ENCODE measurements at places on chromosomes 2 and 18. TPM values are rescaled to one million over a fixed set of nuclear protein-coding genes. Genes with fewer than 3 reads are reported as not detected.

The TMX3 gene
- total RNA-seq: 51.5 TPM

DNA sequence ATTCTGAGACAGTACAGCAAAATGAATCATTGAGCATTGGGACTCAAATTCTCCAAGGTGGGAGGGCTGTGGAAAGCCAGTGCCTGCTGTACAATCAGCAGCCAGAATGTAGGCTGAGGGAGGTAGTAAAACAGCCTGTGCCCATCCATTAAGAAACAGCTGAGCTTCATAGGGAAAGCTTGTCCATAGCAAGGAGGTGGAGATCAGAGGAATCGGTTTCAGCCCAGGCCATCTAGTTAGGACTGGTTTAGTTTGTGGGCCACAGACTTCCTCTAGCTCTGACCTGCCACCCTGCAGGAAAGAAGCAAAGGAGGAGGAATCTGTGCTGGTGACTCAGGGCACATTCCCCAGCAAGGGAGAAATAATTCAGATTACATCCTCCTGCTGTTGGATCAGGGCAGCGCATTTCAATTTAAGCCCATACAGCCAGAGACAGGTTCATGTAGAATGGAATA is 333.4 kb downstream of the SETBP1 start:
- no peaks in the 10 kb centered on the region for H3K27me3 ChIP-seq
- H3K36me3 ChIP-seq: no peaks in the 10 kb centered on the region
- H3K4me1 ChIP-seq: peaks cover 17% of the 10 kb centered on the region
- no peak overlapping the region for H3K27ac ChIP-seq
- no peak overlapping the region for H3K4me3 ChIP-seq

The SETBP1 gene
- 3.7 TPM for total RNA-seq

DNA sequence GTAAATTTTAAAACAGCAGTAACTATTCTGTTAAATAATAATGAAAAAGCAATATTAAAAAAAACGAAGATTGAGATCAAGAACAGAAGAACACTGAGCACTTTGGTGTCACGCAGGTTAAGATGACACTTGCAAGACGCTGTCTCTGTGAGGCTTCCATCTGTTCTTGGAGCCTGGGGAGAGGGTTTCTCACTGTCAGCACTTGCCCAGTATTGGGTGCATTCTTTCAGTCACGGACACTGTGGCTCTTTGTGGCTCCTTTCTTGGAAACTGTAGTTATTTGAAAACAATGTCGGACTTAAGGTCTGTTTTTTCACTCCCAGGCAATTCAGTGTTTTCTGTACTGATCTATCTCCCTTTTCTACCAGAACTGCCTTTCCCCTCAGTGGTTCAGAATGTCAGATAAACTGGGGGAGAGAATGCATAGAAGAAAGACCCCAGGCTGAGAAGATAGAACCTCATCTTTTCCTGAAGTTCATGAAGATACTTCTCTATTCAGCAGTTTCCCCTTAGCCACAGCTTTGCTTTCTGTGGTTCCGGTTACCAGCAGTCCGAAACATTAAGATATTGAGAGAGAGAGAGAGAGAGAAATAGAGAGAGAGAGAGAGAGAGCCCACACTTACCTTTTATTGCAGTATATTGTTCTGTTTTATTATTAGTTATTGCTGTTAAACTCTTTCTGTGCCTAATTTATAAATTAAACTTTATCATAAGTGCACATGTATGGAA is 283.3 kb downstream of the DCDC2C start:
- H3K36me3 ChIP-seq: no peaks in the 10 kb centered on the region
- H3K27ac ChIP-seq: no peak overlapping the region
- H3K4me3 ChIP-seq: no peak overlapping the region
- no peaks in the 10 kb centered on the region for H3K4me1 ChIP-seq

DNA sequence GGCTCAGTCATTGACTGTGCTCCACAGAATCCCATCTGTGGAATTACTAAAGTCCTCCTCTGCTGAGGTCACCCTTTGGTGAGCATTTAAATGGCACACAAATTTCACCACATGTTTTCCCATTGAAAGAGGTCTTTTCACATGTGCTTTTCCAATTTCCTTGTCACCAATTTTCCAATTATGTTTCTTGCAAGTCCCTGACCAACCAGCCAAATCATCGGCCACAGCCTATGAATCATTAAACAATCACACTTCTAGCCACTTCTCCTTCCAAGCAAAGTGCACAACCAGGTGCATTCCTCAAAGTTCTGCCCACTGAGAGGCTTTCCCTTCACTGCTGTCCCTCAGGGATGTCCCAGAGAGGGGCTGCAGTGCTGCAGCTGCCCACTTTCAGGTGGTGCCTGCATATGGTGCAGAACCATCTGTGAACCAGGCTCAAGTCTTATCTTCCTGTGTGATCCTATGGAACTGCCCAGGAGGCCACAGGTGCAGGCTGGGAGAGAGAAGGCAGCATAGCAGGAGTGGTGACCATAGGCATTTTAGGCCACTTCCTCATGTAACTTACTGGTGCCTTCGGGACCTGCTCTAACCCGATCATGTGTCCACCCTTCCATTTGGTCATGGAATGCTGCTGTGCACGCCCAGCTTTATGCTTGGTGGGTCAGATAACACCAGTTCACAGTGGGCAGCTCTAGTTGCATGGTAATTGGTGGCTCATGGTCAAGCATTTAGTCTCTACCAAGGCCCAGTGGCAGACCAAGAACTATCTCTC is 153.0 kb downstream of the SEPTIN10 start:
- H3K4me1 ChIP-seq: no peaks in the 10 kb centered on the region
- H3K27me3 ChIP-seq: no peaks in the 10 kb centered on the region
- H3K4me3 ChIP-seq: no peak overlapping the region
- H3K36me3 ChIP-seq: no peaks in the 10 kb centered on the region

DNA sequence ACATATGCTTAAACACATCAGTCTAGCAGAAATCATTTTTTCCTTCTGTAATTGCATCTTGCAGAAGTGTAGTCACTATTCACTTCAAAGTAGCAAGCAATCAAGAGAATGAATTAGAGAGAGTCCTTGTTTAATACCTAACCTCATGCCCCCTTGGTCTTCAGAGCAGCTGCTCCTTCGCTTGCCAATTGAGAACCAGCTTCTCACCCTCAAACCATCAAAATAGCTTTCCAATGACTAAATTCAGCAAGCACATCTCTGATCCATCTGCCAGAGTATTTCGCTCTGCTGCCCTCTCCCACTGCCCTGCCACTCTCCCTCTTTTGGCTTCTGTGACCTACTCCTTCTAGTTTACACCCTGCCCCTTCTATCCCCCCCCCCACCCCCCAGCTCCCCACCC is 120.7 kb upstream of the AGAP1 start:
- no peak overlapping the region for H3K4me3 ChIP-seq
- no peak overlapping the region for H3K27ac ChIP-seq
- no peak for DNase-seq
- H3K4me1 ChIP-seq: no peaks in the 10 kb centered on the region
- H3K27me3 ChIP-seq: no peaks in the 10 kb centered on the region

The AGXT gene
- total RNA-seq: not detected

- H3K36me3 ChIP-seq: peaks cover 3% of the 10 kb centered on the region
- peak; percentile 73 for DNase-seq
- H3K27ac ChIP-seq: no peak overlapping the region
- H3K4me3 ChIP-seq: peak overlapping the region; percentile 86
- peaks cover 6% of the 10 kb centered on the region for H3K4me1 ChIP-seq
- peaks cover 24% of the 10 kb centered on the region for H3K27me3 ChIP-seq
Measured at GRCh38 chr18:9334973-9335696, 562 bp downstream of the TWSG1 start.

The ALK gene
- 0.35 TPM for total RNA-seq

The CD8B gene
- total RNA-seq: 3.0 TPM

The ATOH8 gene
- 0.62 TPM for total RNA-seq

DNA sequence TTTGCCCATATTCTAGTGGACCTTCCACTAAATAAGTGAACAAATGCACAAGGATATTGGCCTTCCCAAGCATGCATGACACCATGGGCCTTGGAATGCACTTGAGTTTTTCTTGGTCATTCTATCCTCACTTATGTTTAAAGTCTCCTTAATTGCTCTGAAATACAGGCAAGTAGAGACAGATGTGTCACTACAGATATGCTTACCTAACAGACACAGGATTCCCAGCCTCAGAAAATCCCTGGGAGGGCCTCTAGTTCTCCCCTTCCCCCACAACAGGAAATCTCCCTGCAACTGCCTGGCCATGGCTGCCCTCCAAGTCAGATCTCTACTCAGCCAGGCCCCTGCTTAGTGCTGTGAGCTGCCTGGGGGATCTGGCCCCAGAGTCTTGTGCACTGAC is 445.2 kb downstream of the IRS1 start:
- no peaks in the 10 kb centered on the region for H3K36me3 ChIP-seq
- no peaks in the 10 kb centered on the region for H3K4me1 ChIP-seq
- no peak overlapping the region for H3K4me3 ChIP-seq
- no peak for DNase-seq
- H3K27ac ChIP-seq: no peak overlapping the region
- H3K27me3 ChIP-seq: no peaks in the 10 kb centered on the region

- no peak for DNase-seq
- H3K36me3 ChIP-seq: no peaks in the 10 kb centered on the region
- no peaks in the 10 kb centered on the region for H3K4me1 ChIP-seq
- H3K4me3 ChIP-seq: no peak overlapping the region
Measured at GRCh38 chr2:50408053-50408452, 623.9 kb downstream of the NRXN1 start.

DNA sequence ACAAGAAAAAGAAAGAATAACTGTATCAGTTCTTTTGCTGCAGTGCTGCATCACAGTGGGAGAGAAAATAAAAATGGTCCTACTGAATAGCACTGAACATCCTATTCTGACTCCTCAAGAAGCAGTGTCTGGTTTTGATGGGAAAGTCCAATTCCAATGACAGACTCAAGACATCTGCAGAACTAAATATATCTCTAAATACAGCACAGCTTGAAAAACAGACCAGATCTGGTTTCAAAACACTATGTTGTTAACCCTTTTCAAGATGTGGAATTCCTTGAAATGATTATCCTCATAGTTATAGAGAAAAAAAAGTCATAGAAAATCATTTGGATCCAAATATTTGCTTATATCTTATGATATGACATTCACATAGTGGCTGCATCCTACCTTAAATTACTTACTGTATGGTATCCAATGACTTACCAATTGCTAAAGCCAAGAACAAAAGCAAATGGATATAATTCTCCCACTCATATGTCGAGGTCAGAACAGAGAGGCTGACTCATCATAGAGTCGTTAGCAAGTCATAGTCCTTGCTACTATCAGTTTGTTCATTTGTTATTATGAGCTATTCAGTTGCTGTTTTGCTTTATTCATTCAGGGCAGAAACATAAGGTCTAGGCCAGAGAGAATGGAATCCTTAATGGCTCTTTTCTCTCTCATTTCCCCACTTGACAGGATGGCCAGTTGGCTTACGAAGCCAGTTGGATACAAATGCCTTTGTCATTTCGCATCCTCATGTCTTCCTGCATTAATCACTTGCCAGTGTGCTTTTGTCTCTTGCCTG is 62.5 kb upstream of the ACVR2A start:
- DNase-seq: peak; percentile 6
- H3K4me1 ChIP-seq: peaks cover 6% of the 10 kb centered on the region
- no peaks in the 10 kb centered on the region for H3K36me3 ChIP-seq
- no peak overlapping the region for H3K27ac ChIP-seq

GRCh38 chr2:217609952-217610351 is 392.8 kb downstream of the TNS1 start:
- H3K4me1 ChIP-seq: no peaks in the 10 kb centered on the region
- no peaks in the 10 kb centered on the region for H3K27me3 ChIP-seq
- H3K4me3 ChIP-seq: no peak overlapping the region
- no peaks in the 10 kb centered on the region for H3K36me3 ChIP-seq
- no peak overlapping the region for H3K27ac ChIP-seq

DNA sequence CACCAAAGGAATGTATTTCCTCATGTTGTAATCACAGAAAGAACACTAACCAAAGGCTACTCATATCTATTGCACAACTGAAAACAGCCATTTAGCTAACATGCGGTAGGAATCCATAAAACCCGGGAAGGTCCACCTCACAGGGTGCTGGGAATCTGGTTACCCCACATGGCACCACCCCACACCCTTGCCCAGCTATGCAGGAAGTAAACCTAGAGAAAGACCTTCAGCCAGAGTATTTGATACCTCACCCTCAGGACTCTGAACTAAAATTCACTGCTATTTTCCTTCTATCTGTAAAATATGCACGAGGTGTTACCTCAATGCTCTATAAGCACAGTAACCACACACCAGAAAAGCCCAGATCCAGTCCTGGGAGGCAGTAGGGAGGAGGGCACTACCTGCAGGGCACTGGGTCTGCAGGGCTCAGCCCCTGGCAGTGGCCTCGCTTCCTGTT is 45.8 kb downstream of the PTPN2 start:
- no peak overlapping the region for H3K4me3 ChIP-seq
- no peaks in the 10 kb centered on the region for H3K36me3 ChIP-seq
- no peaks in the 10 kb centered on the region for H3K27me3 ChIP-seq
- peak; percentile 26 for DNase-seq
- H3K4me1 ChIP-seq: peaks cover 16% of the 10 kb centered on the region

DNA sequence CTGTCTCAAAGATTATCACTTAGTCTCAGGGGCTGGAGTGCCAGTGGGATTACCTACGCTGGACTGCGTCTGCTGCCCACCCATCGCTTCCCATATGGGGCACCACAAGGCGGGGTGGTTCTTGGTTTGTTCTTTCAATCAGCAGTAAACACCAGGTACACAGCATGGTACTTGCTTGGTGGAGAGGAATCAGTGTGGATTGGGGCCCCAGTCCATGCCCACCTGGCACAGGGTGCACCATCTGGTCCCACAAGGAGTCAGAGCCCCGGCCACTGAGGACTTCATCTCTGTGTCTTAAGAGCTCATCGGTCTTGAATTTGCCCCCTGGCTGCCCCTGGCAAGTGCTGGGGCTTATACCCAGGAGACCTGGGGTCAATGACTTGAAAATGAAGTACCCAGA is 96.2 kb downstream of the GLI2 start:
- no peak overlapping the region for H3K27ac ChIP-seq
- H3K27me3 ChIP-seq: no peaks in the 10 kb centered on the region
- H3K4me1 ChIP-seq: peaks cover 39% of the 10 kb centered on the region
- no peak overlapping the region for H3K4me3 ChIP-seq
- DNase-seq: no peak

- no peak for DNase-seq
- H3K4me1 ChIP-seq: peaks cover 13% of the 10 kb centered on the region
- H3K27me3 ChIP-seq: no peaks in the 10 kb centered on the region
Measured at GRCh38 chr2:38163006-38163405, 87.1 kb upstream of the CYP1B1 start.

GRCh38 chr2:204539019-204539385 is 6.3 kb upstream of the PARD3B start:
- peaks cover 14% of the 10 kb centered on the region for H3K27me3 ChIP-seq
- no peaks in the 10 kb centered on the region for H3K36me3 ChIP-seq

- no peaks in the 10 kb centered on the region for H3K36me3 ChIP-seq
- no peak for DNase-seq
- H3K4me3 ChIP-seq: no peak overlapping the region
- no peaks in the 10 kb centered on the region for H3K4me1 ChIP-seq
Measured at GRCh38 chr2:178301649-178302238, 107.4 kb downstream of the OSBPL6 start.

GRCh38 chr2:62200291-62200841 is 4.5 kb downstream of the B3GNT2 start:
- no peaks in the 10 kb centered on the region for H3K27me3 ChIP-seq
- 0 out of 2 replicates have a peak overlapping the region, but pooled peaks have one; percentile 99 for H3K4me3 ChIP-seq
- H3K36me3 ChIP-seq: no peaks in the 10 kb centered on the region
- DNase-seq: no peak
- peaks cover 62% of the 10 kb centered on the region for H3K4me1 ChIP-seq
- no peak overlapping the region for H3K27ac ChIP-seq

Measured in GM23338 (cell line).